ENCODE measurements at places on chromosomes 13 and 19. TPM values are rescaled to one million over a fixed set of nuclear protein-coding genes. Genes with fewer than 3 reads are reported as not detected.

GRCh38 chr19:33071887-33072286 is 7.2 kb upstream of the RHPN2 start:
- H3K36me3 ChIP-seq, result no peaks in the 10 kb centered on the region
- no peak for DNase-seq
- H3K4me3 ChIP-seq, result no peak overlapping the region
- no peaks in the 10 kb centered on the region for H3K27me3 ChIP-seq

DNA sequence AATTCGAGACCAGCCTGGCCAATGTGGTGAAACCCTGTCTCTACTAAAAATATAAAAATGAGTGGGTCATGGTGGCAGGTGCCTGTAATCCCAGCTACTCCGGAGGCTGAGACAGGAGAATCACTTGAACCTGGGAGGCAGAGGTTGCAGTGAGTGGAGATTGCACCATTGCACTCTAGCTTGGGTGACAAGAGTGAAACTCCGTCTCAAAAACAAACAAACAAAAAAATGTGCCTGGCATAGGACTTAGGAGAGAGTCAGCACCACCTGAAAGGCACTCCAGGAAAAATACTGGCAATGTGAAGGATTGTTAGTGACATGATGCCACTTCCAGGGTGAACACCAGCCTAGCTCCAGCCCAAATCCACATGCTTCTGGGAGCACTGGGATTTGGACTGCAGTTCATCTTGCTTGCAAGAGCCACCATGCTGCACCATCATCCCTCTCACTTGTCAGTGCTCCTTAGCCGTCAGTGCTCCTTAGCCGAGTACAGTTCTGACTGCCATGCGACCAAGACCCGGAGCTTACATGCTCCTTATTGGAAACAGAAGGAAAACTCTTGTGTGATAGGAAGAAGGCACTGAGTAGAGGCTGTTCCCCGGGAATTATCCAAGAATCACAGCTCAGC is 145.1 kb upstream of the RNF113B start:
- no peak for DNase-seq
- peaks cover 16% of the 10 kb centered on the region for H3K36me3 ChIP-seq
- H3K27me3 ChIP-seq, result no peaks in the 10 kb centered on the region
- no peak overlapping the region for H3K27ac ChIP-seq
- H3K4me3 ChIP-seq, result no peak overlapping the region

DNA sequence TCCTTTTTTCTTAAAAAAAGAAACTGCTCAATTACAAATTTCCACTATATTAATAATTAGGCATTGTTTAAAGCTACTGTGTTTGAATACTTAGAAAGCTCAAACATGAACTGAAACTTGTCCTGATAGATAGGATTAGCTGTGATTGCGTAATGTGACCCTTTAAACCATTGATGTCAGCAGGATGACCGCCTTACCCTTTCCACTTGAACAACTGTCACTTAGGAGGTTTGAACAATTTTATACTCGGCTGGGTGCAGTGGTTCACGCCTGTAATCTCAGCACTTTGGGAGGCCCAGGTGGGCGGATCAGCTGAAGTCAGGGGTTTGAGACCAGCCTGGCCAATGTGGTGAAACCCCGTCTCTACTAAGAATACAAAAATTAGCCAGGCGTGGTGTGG is 2.9 kb downstream of the LAMP1 start:
- peaks cover 39% of the 10 kb centered on the region for H3K4me1 ChIP-seq
- no peaks in the 10 kb centered on the region for H3K27me3 ChIP-seq
- peak overlapping the region; percentile 57 for H3K27ac ChIP-seq
- H3K36me3 ChIP-seq, result peaks cover 10% of the 10 kb centered on the region
- peak; percentile 91 for DNase-seq
- H3K4me3 ChIP-seq, result no peak overlapping the region

- H3K36me3 ChIP-seq, result no peaks in the 10 kb centered on the region
- no peak overlapping the region for H3K27ac ChIP-seq
- H3K4me3 ChIP-seq, result no peak overlapping the region
- peaks cover 5% of the 10 kb centered on the region for H3K27me3 ChIP-seq
These were observed 61.4 kb downstream of the GPR12 start for GRCh38 chr13:26699197-26699490.

- H3K27me3 ChIP-seq, result no peaks in the 10 kb centered on the region
- no peak for DNase-seq
- no peaks in the 10 kb centered on the region for H3K36me3 ChIP-seq
- H3K27ac ChIP-seq, result no peak overlapping the region
These were observed 132.7 kb upstream of the KLF12 start for GRCh38 chr13:74266861-74267260.

Gene DHDH
- total RNA-seq, result 0.29 TPM

Gene CCDC194
- not detected for total RNA-seq

Gene KANK3
- 0.15 TPM for total RNA-seq

Gene TMIGD2
- not detected for total RNA-seq

Gene IGFL3
- total RNA-seq, result not detected

Gene CEACAM5
- not detected for total RNA-seq

Data from HepG2 (cell line).